GM12878 (cell line): ENCODE measurements at places on chromosomes 3 and 15.

GRCh38 chr3:50255251-50255615 lies 13.7 kb upstream of the SEMA3B start:
- DNase-seq: no peak

- no peak for DNase-seq
Observed at GRCh38 chr3:38722781-38723568, 73.5 kb upstream of the SCN5A start.

DNA sequence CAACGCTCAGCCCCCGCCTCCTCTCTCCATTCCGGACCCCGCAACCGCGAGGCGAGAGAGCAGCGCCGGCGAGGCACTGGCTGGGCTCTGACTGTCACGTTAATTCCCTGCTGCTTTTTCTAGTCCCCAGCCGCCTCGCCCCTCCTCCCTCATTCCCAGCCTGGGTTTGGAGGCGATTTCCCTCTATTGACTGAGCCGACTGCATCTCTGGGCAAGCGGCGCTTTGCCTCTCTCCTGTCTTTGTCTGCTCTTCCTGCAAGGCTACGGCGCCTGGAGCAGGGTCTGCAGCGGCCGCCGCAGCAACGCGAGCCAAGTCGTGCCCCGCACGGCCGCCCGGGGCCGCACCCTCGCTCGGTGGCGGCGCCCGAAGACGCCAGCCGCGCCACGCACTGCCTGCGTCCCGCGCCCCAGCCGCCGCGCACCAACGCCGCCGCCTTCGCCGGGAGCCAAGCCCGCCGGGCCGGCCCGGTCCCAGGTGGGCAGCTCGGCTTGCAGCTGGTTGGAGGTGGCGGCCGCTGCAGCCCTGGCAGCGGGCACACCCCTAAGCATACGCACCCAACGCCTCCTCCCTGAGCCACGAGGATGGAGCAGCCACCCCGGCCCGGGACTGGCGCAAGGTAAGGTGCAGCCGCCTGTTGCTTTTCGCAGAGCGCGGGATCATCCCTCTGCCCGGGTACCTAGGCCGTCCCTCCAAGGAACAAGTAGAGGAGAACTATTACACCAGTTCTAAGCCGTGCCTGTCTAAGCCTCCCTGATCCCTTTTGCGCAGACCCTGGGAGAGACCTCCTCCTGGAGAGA lies at the start of gene LRRC3B:
Gene LRRC3B, plus strand, starts transcription at position 152 of the 798 bp plus-strand sequence. CDS start 86,901 bp downstream, outside the sequence.
- DNase-seq: no peak

- no peak for DNase-seq
Observed at GRCh38 chr3:94525043-94525442, 462.2 kb downstream of the NSUN3 start.

DNA sequence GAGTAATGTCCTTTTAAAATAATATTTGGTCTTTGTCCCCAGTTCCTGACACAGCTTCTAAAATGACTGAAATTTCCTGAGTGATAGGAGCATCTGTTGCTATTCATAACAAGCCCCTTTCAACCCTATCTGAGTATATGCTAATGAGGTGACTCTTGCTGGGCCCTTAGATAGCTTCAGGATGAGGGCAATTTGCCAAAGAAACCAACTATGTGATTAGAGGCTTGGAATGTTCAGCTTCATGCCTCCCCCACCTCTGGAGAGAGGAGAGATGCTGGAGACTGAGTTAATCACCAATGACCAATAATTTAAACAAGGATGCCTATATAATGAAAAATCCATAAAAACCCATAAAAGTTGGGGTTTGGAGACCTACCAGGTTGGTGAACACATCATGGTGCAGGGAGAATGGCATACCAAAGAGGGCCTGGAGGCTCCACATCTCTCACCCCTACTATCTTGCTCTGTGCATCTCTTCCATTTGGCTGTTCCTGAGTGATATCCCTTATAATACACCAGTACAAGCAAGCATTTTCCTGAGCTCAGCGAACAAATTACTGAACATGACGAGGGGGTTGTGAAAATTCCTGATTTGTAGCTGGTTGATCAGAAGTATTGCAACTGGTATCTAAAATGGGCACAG lies 189.2 kb downstream of the ECT2 start:
- no peak for DNase-seq

- DNase-seq: no peak
Observed at GRCh38 chr3:133268726-133269134, 131.1 kb upstream of the BFSP2 start.

DNA sequence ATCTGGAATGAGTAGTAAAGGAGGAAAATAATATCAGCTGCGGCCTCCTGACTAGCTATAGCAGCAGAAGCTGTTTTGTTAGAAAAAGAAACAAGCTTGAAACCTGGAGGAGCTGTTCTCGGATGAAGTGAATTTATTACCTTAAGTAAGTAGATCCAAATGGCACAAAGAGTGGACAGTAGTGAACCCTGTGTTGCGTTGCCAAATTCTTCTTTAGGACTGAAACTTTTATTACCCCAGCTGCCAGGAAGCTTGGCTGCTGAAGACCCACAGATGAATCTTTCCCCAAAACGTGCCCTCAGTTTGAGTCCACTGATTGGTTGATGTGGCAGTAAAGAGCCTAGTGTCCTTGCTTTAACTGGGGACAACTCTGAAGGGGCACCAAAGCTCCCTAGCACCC lies 366.8 kb upstream of the GBE1 start:
- DNase-seq: no peak

DNA sequence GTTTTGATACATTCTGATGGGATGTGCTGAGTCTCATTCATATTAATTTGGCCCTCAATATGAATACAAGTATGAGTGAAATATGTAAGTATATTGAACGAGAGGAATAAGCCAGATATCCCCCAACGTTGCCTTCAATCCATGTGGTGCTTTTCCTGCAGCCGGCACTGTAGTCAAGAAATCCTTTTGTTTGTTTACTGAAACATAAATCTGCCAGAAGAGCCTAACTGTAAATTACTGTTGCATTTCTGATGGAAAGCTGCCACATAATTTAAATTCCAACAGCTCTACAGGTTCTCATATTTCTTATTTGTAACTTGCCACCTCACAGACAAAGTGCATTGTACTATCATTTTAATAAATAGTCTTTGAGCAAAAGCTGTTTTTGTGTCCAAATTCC lies 314.0 kb downstream of the KBTBD8 start:
- DNase-seq: no peak

DNA sequence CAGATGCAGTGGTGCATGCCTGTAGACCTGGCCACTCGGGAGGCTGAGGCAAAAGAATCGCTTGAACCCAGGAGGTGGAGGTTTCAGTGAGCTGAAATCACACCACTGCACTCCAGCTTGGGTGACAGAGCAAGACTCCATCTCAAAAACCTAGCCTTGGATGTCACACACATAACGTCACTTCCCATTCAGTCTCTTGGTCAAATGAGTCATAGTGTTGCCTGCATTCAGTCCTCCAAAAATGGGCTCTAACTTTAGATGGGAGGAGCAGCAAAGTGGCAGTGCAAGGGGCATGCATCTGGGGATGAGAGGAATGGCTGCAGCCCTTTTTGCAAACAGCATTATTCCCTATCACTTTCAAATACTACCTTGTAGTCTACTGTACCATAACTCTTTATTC lies 62.9 kb upstream of the AGBL1 start:
- no peak for DNase-seq
